ENCODE measurements at places on chromosomes 6 and 20.

DNA sequence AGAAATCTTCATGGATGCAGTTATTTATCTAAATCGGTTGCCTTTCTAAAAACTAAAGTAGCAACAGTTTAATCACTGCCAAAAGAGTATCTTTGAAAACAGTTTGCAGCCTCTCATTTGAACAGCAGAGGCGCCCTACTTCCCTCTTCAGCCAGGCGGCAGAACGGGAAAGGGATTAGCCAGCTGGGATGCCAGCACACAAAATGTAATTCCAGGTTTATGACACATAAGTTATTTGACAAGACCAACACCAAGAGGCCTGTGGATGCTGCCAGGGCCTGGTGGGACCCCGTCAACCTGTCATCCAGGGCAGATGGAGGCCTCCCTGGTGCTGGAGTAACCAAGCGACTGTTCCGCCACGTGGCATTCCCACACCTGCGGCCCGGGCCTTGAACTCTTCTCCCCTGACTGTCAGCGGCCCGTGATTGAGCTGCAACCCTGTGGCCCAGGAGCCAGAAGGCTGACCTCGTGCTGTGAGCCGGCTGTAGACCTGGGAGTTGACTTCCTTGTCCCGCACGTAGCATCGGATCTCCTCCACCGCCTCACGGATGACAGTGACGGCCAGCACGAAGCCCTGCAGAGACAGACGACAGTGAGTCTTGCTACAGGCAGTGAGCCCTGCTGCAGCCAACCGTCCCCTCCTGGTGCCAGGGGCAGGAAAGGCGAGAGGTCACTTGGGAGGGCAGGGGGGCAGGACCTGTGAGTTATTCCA is 55.5 kb downstream of the ATP9A start:
- DNase-seq, result no peak

DNA sequence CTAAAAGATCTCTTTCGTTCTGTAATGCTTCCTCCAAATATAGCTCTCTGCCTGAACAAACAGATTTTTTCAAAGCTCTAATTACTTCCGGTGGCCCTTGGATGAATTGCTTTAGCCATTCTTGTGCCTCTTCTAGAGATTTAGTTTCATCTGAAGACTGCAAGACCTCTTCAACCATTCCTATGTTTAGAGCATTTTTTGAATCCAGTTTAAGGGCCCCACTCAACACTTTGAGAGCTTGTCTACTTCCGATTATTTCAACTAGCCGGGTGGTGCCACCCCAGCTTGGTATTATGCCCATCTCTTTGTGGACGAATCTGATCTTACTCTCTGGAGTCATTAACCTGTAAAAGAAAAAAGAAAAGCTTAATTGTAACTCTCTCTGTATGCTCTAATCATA is 23.3 kb downstream of the RNF146 start:
- no peak for DNase-seq

DNA sequence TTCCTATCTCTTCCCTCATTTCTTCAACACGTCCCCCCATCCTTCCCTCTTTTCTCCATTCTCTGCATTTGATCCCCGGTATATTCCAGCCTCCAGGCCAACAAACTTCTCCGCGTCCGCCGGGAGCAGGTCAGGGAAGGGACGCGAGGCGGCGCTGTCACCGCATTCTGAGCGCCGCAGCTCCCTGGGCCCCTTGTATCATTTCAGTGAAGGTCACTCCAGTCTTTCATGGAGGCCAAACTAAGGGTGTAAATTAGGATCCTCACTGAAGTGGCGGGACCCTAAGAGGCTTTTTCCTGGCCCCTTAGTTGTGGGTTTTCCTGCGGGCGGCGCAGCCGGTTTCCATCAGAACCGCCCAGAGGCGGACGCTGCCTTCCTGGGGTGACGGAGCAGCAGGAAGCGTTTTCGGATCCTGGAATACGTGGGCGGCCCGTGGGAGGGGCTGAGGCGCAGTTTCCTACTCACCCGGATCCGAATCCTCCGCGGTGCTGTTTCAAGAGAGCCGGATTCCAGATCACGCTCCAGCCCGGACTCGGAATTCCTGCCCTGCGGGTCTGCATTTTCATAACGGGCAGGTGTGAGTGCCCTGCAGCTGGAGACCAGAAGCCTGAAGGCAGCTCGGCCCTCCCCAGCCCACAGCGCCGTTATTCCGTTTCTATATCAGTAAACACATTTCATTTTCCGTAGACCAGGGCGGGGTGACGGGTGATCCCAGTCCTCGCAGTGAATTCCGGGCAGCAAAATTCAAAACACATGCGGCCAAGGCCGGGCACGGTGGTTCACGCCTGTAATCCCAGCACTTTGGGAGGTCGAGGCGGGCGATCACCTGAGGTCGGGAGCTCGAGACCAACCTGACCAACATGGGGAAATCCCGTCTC is 3.6 kb upstream of the MICA start:
- DNase-seq, result peak; percentile 91

DNA sequence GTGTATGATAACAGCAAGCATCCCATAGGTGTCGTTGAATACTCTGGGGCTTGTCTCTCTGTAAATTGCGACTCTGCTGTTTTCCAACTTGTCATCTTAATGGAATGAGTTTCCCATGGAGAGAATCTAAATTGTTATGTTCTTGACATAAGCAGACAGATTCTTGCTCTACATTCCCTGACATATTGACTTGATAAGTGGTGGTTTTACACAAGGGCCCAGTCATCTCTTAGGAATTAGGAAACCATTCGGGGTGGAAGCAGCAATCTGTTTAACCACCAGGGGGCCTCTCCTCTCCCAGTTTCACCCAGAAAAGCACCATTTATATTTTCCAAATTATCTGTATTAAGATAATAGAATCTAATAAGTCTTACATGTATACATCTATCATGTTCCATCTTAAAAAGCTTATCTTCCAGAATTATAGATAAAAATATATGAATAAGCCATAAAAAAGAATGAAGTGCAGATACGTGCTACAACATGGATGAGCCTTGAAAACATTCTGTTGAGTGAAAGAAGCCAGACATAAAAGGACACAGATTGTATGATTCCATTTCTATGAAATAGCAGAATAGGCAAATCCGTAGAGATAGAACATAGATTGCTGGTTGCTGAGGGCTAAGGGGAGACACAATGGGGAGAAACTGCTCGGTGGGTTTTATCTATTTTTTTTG is 23.1 kb upstream of the MROH8 start:
- no peak for DNase-seq

DNA sequence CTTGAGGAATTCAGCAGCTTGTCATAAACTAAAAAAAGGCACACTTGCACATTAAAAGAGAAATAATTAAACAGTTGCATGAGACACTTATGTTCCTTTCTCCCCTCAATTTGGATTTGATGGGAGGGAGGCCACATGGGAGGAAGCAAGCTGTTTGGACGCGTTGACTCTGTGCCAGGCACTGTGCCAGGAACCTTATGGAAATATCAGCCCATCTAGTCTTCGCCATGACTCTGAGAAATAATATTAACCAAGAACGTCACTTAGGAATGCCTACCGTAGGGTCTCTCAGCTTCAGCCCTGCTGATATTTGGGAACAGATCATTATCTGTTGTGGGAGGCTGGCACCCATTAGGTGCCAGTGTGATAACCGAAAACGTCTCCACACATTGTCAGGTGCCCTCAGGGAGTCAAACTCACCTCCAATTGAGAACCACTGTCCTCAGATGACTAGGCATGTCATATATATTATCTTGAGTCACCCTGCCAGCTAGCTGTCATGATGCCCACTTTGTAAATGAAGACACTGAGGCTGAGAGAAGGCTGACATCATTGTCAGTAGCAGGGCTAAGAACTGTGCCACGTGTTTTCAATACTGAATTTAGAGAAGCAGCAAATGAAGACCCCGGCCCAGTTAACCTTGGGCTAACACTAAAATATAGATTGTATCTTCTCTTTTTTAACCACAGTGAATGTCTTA is 36.1 kb downstream of the EYA2 start:
- no peak for DNase-seq

DNA sequence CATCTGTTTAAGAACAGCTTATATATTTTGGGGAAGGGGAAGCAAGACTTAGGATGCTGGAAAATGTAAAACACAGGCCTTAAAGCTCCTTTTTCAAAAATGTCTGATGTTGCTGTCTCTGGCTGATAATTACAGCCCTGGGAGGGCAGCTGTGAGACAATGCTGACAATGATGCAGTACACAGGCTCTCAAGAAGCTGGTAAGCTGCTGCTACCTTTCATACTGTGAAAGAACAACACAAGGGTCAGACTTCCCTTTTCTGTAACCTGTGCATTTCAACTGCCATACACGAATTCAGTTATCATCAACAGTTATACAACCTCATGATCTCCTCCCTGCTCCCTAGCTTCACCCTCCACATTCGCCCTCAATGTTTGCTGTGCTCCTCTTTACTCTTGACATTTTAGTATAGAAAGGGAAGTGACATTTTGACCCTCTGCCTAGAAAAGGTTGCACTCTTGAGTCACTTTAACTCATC is 25.2 kb downstream of the MAP7 start:
- DNase-seq, result no peak

GRCh38 chr6:77011929-77012545 is 451.3 kb downstream of the HTR1B start:
- DNase-seq, result no peak

DNA sequence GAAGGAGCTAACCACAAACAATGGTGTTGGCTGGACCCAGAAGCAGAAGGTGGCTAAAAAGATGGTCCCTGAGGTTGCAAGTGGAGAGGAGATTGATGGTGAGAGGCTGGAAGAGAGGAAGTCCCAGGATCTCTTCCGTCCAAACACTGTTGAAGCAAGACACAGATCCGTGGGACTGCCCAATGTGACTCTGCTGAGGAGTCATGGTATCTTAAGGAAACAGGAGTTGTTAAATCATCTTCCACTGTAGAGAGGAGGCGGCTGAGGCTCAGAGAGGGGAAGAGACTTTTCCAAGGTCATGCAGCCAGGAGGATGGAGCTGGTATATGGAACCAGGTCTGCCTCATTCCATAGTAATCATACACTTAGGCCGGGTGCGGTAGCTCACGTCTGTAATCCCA is 4.1 kb upstream of the ZNF335 start:
- no peak for DNase-seq

DNA sequence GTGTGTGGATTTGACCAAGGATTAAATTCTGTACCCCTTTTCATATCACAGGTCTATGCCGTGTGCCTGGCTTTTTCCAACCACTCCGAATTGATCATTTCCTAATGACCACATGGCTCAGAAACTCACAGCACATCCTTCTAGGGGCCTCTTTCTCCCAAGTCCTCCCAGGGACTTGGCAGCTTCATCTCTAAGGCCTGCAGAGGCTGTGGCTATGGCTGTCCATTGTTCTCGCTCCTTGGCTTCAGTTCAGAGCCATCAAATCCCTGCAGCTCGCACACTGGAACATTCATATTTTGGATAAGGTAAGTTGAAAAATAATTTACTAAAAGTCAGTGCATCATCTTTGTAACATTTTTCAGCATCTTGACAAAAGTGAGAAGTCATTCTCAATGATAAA is 497.2 kb upstream of the CDH4 start:
- DNase-seq, result peak; percentile 16

- no peak for DNase-seq
These were observed 3.4 kb downstream of the MLN start for GRCh38 chr6:33800248-33800969.

GRCh38 chr6:148723484-148723883 is 23.3 kb upstream of the UST start:
- no peak for DNase-seq

- no peak for DNase-seq
These were observed 97.9 kb downstream of the LRRC1 start for GRCh38 chr6:53892707-53893106.

- no peak for DNase-seq
These were observed 12.8 kb upstream of the PLN start for GRCh38 chr6:118535176-118535844.

DNA sequence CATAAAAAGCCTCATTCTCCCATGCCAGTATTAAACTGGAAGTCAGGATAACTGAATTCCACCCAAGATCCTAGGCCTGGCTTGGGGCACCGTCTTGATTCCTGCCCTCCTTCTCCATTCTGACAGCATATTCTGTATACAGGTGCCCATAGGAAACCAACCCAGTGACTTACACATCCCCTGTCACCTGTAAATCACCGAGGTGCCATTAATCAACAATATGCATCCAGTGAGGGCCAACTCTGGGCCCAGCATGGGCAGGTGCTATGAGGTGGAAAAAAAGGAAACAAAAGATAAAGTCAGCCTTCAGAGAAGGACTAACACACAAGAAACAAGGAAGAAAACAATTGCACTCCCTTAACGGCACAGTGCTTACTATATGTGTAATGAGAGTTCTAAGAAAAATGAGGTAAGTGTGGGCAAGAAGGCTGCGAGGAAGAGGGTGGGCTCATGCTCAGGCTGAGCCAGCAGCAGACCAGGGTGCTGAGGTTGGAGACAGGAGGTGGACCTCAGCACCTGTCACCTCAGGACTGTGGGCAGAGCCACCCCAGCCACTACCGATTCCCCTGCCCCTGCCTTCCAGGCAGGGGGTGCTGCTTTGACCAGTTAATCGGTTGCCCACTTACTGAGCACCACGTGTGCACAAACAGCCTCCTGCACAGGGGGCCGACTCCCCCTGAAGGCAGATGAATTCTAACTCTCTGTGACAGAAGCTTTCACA is 105.9 kb downstream of the TRERF1 start:
- no peak for DNase-seq

Measured in right lung (tissue), 10 donors.